Activated CD4-positive, alpha-beta T cell treated with anti-CD3 and anti-CD28 coated beads, Interleukin-2, amount 10 ng/mL, durations not matched to agents 7 days and 5 days (primary cell): ENCODE measurements at places on chromosomes 4 and X. TPM values are rescaled to one million over a fixed set of nuclear protein-coding genes. Genes with fewer than 3 reads are reported as not detected.

Gene ANK2
- 0.67 TPM for total RNA-seq

- DNase-seq, result no peak
Measured at GRCh38 chr4:182937268-182938204, 20.4 kb upstream of the DCTD start.

Gene HTN3
- total RNA-seq, result not detected

DNA sequence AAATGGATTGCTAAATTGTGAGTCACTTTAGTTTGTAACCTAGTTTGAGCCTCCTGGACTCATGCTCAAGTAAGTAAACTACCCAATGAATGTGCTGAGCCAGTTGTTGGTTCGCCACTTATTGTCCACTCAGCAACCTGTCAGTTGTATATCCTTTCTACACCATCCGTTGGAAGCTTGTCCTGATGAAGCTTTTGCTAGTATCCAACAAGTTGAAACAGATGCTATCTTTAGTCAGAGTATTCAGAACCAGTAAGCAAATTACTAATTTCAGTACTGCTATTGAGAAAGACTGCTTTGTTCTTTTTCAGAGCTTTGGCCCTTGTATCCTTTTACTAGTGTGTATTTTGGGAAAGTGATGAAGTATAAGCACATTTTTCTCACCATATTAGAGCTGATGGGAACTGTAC is 4.3 kb upstream of the NAA15 start:
- no peak for DNase-seq

Gene ENAM
- total RNA-seq, result not detected

- DNase-seq, result no peak
Measured at GRCh38 chr4:6235901-6236640, 33.6 kb upstream of the WFS1 start.

DNA sequence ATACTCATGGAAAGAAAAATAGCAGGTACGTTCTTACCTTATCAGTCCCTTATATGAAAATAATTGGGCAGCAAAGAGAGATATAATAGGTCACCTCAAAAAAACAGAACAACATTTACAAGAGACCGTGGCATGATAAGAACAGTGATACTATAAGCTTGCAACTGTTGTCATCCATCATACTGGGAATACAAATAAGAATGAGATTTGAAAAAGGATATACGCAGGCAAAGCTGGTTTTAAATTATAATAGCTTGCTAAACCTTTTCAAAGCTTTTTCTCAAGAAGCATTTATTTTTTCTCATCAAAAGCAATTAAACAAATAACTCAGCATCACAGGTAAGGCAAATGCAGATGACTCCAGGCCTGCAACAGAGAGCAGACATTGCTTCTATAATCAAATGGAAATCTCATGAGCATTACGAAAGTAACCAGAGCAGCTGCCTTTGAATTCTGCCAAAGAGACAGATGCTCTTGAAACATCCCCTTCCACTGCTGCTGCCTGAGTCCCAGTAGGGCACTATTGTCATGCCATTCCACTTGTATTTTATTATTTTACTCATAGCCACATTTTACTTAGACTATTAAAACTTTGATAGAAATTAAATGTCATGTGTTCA is 620.6 kb upstream of the GNPDA2 start:
- DNase-seq, result no peak

DNA sequence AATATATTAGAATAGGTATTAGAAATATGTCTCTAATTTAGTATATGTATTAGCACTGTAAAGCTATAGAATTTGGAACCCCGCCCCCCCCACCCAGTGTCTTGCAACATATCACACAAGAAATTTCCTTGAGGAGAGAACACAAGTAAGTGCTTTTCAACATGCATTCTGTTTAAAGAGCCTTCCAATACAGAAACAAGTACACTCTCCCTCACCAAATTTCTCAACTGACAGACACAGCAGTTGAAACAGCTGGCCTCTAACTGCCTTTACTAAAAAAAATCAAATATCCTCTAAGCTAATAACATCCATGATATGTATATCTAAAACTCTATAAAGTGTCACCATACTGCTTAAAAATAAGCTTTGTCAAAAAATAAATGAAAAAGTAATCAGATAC is 12.4 kb downstream of the CAMK2D start:
- no peak for DNase-seq

- DNase-seq, result no peak
Measured at GRCh38 chr4:54861201-54861600, 203.4 kb downstream of the KIT start.

DNA sequence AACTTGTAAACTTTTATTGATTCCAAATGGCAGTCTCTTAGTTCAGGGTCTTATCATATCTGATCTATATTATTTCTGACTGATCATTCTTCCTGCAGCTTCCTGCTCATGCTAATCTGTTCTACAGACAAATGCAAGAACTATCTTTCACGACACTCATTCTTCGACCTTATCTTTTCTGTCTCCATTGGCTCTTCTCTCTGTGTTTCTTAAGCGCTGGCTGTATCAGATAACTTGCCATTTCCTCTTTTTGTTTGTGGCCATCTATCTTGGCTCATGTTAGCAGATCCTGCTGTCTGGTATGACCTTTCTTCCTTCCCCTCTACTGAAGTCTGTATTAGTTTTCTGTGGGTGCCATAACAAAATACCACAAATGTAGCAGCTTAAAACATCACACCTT is 230.5 kb upstream of the PUDP start:
- no peak for DNase-seq

Gene ZNF141
- 25.9 TPM for total RNA-seq

Gene DCAF4L1
- total RNA-seq, result 0.19 TPM

- DNase-seq, result no peak
Measured at GRCh38 chrX:44570522-44570921, 27.9 kb upstream of the FUNDC1 start.

GRCh38 chr4:185671496-185671895 is 136.2 kb upstream of the PDLIM3 start:
- DNase-seq, result no peak

Gene MAGEB17
- total RNA-seq, result not detected

Gene FAT4
- not detected for total RNA-seq

DNA sequence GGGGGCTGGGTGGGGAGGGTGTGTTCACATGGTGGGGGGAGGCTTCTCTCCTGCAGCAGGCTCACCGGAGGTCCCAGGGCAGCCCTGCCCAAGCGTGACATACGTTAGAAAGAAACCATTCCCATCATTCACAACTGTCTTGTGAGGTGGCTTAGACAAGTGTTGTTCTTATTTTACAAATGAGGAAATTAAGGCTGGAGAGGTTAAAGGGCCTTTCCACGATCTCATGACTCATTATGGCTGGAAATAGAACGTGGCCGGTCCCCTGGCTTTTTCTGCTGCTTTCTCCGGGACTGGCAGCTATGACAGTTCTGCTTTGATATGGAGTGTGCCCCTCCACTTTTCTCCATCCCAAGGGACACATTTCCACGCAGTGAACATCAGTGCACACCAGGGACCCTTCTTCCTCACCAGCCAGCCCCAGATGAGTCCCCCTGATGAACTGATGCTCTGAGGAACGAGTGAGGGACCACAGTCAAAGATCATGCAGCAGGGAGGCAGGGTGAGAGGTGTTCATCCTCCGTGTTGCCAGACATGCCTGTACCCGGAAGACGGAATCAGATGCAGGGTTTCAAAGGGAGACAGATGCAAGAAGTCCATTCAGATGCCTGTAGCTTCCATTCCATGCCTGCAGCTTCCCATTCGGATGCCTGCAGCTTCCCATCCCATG is 64.0 kb upstream of the ACSL1 start:
- DNase-seq, result no peak

GRCh38 chr4:5470318-5471198 is 237.8 kb downstream of the EVC2 start:
- no peak for DNase-seq

Gene PCDH19
- total RNA-seq, result not detected

- DNase-seq, result no peak
Measured at GRCh38 chr4:82437285-82438005, 7.1 kb downstream of the ENOPH1 start.

Gene SOWAHB
- not detected for total RNA-seq

DNA sequence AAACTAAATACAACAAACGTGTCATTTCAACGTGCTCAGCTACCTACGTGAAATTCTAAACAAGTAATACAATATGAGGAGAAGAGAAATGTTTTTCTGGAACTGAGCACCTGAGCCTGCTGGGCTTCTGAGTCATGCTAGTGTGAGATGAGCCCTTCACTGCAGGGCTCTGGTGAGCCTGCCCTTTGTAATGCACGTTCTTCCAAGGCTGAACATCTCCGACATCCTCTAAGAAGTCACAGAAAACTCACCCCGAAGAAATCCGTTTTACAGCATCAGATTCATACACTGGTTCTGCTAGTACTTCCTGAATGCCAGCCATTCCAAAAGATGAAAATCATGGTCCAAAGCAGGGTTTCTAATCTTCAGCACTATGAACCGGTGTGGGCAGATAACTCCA is 157.1 kb downstream of the AMELX start:
- no peak for DNase-seq

DNA sequence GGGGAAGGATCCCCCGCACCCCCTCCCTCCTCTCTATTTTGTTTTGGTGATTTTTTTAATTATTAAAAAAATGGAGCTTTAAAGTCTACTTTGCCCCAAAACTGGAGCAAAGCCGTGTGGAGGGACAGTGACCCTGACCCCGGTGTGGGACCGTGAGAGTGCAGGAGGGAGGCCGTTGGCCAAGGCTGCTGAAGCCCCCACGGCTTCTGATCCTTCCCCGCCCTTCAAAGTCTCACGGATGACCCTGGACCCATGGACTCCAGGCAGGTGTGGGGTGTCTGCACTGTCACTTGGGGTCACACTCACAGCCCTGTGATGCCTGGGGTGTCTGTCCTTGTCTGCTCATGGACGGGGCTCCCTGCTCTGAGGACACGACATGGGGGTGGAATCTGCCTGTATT is 133.3 kb downstream of the CPZ start:
- DNase-seq, result no peak

- DNase-seq, result no peak
Measured at GRCh38 chrX:47223476-47224250, 5.2 kb downstream of the CDK16 start.

GRCh38 chr4:186715077-186715476 is 8.6 kb downstream of the FAT1 start:
- no peak for DNase-seq

- no peak for DNase-seq
Measured at GRCh38 chr4:7007142-7007907, 35.8 kb upstream of the TADA2B start.

DNA sequence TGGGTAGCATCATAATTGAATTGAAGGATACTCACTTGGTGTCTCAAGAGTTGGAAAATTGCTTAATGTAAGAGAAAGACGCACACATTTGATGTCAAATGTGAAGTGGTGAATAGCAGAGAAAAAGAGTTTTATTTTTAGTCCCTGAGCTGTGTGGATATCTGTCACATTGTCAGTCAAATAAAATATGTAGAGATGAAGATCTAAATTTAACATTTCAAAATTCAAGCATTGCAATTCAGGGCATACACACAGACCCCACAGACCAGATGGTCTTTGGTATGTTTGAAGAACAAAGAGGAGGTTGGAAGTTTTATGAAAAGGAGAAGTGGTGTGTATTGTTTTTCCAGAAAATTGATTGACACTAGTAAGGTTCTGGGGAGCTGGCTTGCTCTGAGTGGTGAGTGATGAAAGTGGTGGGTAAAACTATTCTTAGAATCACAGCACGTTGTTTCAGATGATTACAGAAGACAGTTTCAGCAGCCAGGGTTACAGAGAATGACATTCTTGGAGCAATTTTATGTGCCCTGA is 44.9 kb upstream of the BBS12 start:
- DNase-seq, result no peak

Gene VCX3B
- total RNA-seq, result not detected

Gene SLC49A3
- total RNA-seq, result 0.35 TPM

DNA sequence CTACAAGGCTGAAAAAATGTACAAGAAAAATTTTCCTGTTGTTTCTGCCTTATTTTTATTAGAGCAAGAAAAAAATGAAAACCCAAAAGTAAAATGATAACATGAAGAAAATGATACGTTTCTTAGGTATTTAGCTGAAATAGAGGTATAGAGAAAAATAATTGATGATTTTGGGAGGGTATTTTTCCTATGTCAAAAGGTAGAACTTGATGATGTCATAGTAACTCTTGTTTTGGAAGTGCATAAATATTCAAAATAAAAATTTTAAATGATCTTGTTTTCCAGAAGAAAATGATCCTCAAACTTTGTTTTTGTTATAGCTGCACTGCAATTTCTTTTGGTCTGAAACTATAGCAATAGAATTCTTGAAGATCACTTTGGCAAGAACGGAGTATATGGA is 608.8 kb upstream of the BOD1L1 start:
- no peak for DNase-seq

DNA sequence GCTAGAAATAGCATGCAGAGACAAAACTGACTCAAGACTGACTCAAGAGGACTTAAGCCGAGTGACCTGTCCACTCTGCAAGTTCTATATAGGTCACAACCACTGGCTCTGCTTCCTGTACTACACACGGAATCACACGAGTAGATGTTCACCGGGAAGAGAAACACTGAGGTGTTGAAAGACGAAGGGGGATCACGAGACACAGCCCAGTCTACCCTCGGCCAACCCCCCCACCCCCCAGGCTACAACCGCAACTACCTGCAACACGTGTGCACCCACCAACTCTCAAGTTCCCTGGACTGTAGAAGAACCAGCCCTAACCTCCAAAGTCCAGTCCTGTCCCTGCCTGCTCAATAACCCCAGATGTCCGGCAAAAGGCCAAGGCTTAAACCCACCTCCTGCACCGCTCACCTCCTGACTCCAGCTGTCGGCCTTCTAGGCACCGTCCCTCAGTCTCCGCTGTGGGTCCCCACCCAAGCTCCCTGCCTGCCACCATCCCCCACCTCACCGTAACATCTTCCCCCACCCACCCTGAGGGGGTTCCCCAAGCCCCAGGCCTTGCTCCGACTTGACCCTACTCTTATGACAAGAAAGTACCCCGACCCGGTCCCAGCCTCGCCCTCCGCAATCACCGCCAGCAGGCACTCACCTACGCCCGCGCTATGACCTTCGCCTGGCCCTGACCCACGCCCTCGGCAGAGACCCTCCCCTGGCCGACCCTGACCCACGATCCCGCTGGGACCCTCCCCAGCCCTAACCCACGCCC is 739 bp downstream of the GAK start:
- peak; percentile 14 for DNase-seq

DNA sequence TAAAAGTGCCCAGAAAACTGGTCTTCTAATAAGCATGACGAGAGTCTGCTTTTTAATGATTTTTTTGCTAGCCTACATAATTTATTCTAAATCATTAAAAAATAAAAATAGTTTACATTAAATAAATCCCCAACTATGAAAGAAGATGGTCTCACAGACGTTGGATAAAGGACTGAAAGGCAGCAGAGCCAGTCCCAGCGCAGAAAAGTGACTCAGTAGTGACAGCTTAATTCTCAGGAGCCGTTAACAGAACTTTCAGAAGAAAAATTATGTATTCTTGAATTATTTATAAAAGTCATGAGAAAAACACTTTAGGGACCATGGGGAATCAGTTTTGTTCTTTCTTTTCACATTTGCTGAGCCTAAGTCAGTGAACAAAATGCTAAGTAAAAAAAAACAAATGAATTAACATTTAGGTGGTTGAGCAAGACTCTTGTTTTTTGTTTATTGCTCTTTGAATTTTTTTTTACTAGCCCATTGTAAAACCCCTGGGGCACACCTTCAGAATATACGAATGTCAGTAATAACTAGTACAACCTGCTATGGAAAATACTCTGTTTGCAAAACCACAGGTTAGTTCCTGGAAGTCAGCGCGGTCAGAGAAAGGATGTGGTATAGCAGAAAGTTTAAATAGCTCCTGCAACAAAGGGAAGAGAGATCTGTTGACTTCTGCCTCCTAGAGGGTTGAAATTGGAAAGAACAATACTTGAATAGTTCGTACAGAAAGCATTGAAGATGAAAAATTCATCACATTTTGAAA is 50.4 kb upstream of the CCDC160 start:
- DNase-seq, result peak; percentile 81

Gene ZCCHC12
- total RNA-seq, result not detected

GRCh38 chr4:147303873-147304229 is 177.0 kb upstream of the EDNRA start:
- no peak for DNase-seq
